ENCODE measurements at places on chromosomes 6 and 20. TPM values are rescaled to one million over a fixed set of nuclear protein-coding genes. Genes with fewer than 3 reads are reported as not detected.

NMBR gene
- total RNA-seq = not detected

CRISP3 gene
- 0.32 TPM for total RNA-seq

MAK gene
- total RNA-seq = 0.08 TPM

FNDC11 gene
- not detected for total RNA-seq

TFAP2C gene
- total RNA-seq = 0.22 TPM

NCOA7 gene
- 10.3 TPM for total RNA-seq

SCRT2 gene
- not detected for total RNA-seq

DNA sequence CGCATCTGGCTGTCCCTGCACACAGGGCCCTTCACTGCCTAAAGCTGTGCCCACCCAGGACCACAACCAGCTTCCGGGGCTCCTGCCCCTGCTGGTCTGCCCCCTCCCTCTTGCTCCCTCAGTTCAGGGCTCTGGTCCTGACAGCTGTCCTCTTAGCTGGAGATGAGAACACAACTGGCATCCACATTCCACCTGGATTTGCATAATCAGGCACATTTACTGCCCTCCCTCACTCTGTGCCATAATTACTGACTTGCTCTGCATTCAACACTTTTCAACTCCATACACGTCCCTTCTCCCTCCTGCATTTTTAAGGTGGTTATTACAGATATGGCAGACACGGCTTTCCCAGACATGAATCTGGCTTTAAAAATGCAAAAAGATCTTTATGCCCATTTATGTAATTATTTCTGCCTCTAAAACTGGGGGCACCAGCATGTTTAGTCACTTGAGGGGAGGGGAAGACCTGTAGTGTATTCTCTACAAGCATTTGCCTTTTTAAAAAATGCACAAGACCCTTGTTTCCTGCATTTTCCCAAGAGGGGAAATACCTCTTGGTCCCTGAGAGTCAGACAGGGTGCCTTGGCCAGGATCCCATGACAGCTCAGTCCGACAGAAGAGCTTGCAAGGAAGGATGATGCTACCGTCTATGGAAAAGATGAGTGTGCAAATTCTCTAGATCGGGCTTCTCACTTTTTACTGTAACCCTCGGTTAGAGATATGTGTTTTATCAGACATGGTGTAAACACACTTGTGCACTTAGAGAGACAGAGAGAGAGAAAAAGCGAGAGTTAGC is 401.8 kb downstream of the PREX1 start:
- DNase-seq = no peak

DNA sequence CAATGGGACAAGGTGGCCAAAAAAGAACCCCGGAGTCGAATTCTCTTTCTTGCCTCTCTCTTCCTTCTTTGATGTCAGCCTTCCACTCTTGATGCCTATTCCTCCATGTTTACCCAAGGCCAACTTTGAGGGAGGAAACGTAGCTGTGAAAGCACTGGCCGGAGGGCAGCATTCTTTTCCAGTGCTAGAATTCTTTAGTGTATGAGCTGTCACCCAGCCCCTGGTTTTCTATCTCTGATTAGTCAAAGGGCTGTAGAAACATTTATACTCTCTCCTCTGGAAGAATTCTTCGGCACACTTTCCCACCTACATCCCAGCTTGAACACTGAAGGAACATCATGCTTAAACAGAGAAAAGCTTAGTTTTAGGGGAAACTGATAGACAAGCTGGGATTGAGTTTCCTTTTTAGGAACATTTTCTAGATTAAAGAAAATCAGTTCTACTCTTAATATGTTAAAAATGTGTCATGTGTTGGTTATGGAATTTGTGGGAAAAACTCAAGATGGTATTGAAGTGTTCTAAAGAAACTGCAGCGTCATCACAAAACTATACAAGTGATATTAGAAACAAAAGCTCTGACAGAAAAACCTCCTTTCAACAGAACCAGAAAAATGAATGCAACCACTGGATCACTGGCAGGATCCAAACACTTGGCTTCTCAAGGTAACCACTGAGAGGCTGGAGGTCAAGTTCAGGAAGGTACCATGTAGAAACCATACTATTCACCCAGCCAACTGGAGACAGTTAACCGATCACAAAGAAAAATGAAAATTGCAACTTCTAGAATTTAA is 20.7 kb upstream of the UTRN start:
- no peak for DNase-seq

- DNase-seq = no peak
These were observed 208.0 kb upstream of the SASH1 start for GRCh38 chr6:148134592-148134991.

- peak; percentile 90 for DNase-seq
These were observed 86.0 kb downstream of the DHX35 start for GRCh38 chr20:39048000-39048696.

DNA sequence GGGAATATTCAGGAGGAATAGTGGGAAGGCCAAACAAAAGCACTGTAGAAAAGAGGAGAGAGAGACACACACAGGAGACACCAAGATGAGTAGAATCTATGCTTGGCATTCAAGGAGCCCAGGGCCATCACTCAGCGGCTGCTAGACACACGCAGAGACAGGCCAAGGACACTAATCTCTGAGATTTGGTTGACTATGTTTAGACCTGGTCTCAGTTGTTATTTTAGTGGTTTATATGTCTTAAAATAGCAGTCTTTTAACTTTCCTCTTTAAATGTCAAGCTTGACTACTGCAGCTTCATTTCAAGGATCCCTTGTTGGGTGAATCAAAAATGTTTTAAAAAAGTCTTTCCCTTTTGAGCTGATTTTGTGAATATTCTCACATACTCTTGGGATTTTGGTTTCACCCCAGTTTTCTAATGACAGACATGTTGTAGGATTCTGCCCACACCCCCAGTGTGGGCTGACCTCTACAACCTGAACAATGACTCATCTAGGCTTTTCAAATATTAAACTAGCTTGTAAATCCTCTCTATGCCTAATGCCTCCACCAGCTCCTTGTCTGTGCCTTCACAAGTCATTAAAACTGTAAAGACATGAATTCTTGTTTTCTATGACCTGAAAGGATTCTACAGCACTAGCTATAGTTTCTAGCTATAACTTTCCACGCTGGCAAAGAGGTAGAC is 142.7 kb upstream of the EXOC2 start:
- DNase-seq = no peak

DNA sequence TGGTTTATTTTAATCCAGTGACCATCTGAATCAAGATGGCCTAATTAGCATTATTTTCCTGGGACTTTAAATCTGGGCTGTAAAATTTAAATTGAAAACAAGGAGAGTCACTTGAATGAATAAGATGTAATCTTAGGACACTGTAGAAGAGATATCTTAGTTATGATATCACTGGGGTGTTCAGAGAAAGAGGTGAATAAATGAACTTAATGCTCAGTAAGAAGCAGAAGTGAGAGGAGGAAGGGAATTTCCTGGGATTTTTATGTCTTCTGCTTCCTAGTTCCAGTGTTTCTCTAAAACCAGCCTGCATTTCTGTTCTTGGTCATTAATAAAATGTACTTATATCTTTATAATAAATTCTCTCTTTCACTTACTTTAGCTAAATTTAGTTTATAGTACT is 136.8 kb upstream of the PTPRK start:
- DNase-seq = no peak

- no peak for DNase-seq
These were observed 12.9 kb upstream of the EMILIN3 start for GRCh38 chr20:41379551-41379950.

GRCh38 chr6:3631877-3632276 is 119.6 kb downstream of the PXDC1 start:
- peak; percentile 3 for DNase-seq

DNA sequence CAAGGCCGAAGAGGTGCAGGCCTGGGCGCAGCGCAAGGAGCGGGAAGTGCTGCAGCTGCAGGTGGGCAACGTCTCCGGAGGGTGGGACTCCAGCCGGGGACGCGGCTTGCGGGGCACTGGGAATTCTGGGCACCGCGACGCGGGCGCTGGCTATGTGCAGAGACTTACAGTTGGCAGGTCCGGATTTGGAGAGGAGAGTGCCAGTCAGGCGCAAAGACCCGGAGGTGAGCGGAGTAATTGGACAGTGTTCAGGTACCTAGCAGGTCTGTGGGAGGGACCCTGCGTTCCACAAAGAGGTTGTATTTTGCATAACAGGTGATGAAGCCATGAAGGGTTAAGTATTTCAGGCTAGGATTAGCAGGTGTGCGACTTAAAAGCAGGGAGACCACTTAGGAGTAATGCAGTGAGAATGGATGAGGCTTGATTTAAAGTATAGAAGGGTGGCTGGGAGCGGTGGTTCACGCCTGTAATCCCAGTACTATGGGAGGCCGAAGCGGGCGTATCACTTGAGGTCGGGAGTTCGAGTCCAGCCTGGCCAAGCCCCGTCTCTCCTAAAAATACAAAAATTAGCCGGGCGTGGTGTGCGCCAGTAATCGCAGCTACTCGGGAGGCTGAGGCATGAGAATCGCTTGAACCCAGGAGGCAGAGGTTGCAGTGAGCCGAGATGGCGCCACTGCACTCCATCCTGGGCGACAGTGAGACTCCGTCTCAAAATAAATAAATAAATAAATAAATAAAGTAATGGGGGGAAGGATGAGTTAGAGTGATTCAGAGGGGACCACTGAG is 1.0 kb downstream of the MRPS26 start:
- DNase-seq = no peak

GRCh38 chr6:3887150-3887700 is 38.1 kb downstream of the FAM50B start:
- DNase-seq = no peak

DNA sequence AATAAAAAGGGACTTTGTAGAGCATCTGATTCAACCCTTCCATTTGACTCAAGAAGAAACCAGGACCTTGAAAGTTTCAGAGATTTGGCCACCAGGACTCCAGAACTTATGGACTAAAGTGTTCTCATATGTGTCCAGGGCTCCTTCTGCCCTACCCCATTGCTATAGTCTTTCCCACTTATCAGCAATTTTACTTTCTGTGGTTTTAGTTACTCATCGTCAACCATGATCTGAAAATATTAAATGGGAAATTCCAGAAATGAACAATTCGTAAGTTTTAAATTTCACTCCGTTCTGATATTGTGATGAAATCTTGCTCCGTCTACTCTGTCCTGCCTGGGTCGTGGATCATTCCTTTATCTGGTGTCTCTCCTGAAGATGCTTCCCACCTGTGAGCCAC is 259.8 kb downstream of the PHACTR1 start:
- no peak for DNase-seq

DNA sequence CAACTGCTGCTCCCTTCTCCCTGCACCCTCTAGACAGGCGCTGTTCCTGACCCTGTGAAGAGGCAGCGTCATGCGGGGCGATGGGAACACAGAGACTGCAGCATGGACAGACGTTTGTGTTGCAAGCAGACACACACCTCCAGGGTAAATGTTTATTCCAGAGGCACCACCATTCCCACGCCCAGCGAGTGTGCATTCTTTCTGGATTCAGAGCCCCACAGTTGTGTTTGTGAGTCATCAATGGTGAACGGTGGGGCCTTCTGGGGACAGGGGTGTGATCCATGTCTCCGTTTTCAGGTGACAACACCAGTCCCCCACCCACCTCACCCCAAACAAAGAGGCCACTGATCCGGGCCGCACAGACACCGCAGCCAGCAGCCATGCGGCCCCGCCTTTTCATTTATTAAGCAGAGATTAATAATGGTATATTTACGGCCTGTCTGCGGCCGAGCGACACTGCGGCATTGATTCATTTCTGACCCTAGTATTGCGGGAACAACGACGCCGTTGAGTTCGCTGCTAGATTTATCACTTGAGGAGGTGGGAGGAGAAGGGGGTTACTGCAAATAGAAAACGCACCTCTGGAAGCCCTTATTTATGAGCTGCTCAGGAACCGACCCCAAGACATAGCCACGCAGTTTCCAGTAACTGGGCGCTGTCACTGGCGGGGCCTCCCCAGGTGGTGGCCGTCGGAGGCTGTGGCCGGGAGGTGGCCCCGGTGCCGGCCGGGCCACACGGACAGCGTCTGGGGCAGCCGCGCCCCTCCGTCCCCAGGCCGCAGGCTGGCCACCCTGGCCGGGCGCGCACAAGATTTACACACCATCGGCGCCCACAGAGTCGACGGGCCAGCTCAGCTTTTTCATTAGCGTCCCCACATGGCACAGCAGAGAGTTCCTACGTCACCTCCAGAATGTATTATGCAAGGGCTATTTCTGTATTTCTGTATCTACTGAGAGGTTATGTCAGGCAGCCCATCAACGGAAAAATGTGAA is 367.6 kb downstream of the THBS2 start:
- DNase-seq = no peak

DNA sequence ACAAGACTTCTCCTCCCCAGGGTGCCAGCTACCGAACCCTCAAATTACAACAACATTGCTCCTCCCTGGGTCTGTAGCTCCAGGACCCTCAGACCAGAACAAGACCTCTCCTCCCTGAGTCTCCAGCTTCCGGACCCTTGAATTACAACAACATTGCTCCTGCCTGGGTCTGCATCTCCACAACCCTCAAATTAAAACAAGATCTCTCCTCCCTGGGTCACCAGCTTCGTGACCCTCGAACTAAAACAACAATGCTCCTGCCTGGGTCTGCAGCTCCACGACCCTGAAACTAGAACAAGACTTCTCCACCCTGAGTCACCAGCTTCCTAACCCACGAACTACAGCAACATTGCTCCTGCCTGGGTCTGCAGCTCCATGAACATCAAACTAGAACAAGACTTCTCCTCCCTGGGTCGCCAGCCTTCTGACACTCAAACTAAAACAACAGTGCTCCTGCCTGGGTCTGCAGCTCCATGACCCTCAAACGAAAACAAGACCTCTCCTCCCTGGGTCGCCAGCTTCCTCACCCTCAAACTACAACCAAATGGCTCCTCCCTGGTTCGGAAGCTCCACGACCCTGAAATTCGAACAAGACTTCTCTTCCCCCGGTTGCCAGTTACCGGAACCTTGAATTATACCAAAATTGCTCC is 324.5 kb downstream of the PREX1 start:
- no peak for DNase-seq

DNA sequence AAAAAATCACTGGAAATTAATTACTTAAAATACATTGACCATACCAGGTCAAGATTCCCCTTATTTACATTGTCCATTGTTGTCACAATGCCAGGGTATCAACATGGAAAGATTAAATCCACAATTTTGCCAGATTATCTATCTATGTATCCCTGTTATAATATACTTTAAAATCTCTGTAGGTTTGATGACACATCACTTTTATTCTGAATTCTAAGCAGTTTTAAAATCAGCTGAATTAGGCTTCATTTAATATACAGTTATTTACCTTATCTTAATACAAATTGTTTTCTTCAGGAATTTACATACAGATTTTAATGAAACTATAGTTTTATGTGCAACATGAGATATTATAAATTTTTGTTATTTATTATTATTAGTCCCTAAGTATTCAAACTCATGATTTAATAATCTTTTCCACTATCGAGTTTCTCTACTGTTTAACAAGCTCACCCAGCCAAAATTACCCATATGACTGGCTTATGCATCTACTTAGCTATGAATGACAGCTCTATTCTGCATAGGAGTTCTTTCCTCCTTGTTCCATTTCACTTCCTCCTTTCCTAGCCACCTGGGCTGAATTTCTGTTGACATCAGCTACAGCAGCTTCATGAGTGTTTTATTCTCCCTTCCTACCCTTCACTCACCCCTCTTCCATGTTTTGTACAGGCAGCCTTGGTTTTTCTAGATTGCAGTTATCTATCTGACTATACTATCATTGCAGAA is 654.2 kb upstream of the MAP3K7 start:
- DNase-seq = no peak

All from cardiac septum (tissue), 1 donor.